ENCODE measurements at places on chromosomes 4 and X. TPM values are rescaled to one million over a fixed set of nuclear protein-coding genes. Genes with fewer than 3 reads are reported as not detected.

DNA sequence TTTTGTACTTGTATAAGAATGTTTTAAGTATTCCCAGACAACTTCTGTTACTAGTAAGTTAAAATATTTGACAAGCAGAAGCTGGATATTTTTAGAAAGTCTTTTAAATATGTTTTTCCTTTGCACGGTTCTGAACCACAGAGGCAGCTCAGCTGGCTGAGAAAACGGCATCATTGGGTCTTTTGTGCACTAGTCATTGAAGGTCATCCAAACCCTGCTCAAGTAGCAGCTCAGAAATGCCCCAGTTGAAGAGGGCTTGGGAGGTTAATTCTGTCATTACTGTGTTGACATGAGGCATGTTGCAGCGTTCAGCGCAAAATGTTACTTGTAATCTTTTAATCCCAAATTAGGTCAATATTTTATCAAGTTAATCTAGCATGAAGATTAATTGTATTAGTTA lies 383.7 kb upstream of the FAM241A start:
- DNase-seq: no peak

- no peak for DNase-seq
Measured at GRCh38 chr4:27381815-27382214, 521.2 kb downstream of the STIM2 start.

Gene JCHAIN
- 1.8 TPM for total RNA-seq

- DNase-seq: no peak
Measured at GRCh38 chr4:18234108-18234507, 212.6 kb upstream of the LCORL start.

- no peak for DNase-seq
Measured at GRCh38 chrX:39985071-39985470, 112.7 kb downstream of the BCOR start.

DNA sequence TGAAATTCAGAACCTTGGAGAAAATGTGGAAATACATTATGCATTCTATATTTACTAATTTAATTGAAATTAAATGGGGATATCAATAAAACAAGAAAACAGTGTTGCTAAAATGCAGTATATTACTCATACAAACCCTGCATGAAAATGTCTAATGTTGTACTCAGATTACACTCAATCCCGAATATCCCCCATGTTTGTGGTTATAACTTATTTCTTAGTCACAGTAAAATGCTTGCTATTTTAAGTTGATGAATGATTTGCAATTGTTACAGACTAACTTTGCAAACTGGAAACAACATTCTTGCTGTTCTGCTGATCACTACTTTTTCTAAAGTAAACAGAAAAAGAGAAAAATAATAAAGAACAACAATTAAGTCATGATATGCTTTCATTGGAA lies 33.1 kb upstream of the ANXA10 start:
- no peak for DNase-seq

Gene RPA4
- 0.16 TPM for total RNA-seq

Gene AVPR2
- total RNA-seq: 4.9 TPM

GRCh38 chrX:150854856-150855255 lies 43.6 kb downstream of the CD99L2 start:
- no peak for DNase-seq

Gene CSAG2
- total RNA-seq: not detected

DNA sequence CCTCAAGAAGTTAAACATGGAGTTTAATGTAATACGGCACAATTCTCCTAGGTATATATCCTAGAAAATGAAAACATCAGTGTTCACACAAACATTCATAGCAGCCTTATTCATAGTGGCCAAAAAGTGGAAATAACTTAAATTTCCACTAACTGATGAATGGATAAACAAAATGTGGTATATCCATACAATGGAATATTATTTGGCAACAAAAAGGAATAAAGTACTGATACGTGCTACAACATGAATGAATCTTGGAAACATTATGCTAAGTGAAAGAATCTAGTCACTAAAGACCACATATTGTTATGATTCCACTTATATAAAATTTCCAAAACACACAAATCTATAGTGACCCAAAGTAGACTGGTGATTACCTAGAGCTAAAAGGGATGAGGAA lies 14.6 kb downstream of the SDAD1 start:
- no peak for DNase-seq

DNA sequence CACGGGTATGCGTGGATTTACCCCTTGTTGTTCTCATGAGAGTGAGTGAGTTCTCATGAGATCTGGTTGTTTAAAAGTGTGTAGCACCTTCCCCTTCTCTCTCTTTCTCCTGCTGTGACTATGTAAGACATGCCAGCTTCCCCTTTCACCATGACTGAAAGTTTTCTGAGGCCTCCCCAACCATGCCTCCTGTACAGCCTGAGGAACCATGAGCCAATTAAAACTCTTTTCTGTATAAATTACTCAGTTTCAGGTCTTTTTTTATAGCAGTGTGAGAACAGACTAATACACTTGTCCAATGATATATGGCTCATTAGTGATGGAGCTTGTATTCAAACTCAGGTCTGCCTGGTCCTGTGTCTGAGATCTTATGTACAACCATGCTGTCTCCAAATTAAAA lies 28.5 kb upstream of the RTL3 start:
- DNase-seq: no peak

DNA sequence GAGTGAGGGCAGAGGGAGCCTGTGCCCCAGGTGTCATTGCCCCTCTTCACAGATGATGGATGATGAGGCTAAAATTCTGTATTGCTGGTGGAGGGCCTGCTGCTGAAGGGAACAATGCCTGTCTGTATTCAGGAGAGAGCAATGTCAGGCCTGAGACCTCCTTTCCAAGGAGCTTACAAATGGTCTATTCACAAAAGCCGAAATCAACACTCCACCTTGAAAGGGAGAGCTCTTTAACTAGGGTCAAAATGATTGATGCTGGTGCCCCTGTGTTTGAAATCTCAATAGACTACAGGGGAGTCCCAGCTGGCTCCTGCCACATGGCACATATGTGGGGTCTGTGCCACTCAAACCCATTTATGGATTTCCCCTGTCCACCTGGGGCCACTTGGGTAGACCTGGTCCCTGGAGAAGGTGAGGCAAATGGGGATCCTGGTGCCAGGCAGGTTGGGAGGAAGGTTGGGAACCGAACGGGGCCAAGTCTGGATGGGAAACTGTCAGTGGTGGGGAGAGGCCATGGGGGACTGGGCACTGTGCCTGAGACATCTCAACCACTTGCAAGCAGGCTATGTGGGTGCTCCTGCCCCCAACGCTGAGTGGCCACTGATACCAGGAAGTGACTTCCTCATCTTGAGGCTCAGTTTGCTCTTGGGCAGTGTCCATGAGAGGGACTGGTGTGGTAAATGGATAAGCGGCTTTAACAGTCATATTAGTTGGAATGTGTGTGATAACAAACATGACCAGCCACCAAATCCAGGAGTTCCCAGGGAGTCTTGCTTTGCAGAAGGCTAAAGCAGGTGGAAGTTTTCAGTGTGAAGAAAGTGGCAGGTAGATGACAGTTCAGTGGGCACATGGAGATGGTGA lies 223.8 kb upstream of the PSAPL1 start:
- DNase-seq: no peak

Gene BEX1
- 9.8 TPM for total RNA-seq

DNA sequence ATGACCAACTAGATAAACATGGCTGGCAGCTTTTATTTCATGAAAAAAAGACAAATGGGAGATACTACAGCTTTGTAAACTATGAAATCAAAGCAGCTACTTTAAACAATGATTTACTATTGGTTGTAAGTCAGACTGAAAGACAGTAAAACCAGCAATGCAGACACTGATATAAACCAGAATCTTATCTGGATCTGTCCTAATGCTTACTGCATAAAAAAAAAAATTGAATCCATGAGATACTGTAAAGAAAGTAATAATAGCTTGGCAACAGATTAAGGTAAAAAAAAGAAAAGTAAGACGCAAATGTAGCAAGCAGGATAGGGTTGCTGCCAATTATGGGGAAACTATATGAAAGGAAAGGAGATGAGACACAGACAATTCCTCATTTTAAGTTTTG lies 7.3 kb downstream of the LCORL start:
- no peak for DNase-seq

DNA sequence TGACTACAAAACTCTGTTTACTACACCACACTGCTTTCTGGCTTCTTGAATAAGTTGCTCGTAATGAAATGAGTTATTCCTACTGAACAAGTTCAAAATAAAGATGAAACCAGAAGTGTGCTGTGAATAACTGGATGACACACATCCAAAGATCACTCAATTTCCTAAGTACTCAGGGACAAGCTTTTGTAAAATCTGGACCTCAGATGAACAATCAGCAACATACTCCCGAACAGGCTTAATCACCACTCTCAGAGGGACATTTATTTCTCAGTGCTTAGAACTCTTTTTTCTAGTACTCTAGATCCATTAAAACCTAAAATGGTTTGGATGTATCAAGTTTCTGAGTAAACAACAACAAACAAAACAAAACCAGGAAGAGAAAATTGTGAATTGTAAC lies 61.5 kb upstream of the EXOC1L start:
- DNase-seq: no peak

Gene CLCN3
- total RNA-seq: 61.2 TPM

DNA sequence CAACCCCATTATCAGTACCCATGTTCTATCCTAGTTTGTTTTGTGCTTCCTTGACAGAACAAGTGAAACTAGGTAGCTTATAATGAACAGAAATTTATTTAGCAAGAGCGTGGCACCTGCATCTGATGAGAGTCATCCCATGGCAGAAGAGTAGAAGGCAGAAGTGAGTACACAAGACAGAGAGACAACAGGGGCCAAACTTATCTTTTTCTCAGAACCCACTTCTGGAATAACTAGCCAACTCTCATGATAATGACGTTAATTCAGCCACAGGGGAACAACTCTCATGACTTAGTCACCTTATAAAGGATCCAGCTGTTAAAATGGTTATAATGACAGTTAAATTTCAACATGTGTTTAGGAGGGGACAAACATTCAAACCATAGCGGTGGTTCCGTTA lies 644.9 kb downstream of the TECRL start:
- no peak for DNase-seq

Gene PHKA1
- 12.6 TPM for total RNA-seq

Gene CENPE
- 2.6 TPM for total RNA-seq

- DNase-seq: no peak
Measured at GRCh38 chr4:169379688-169380087, 108.9 kb upstream of the SH3RF1 start.

Measured in heart right ventricle (tissue), 16 donors.